NCI-H187 treated with DMSO at 0.1 percent for 48 hours (cell line): ENCODE measurements at places on chromosomes 3 and 15.

GRCh38 chr3:75129101-75129500 is 514.6 kb upstream of the CNTN3 start:
- DNase-seq: no peak

DNA sequence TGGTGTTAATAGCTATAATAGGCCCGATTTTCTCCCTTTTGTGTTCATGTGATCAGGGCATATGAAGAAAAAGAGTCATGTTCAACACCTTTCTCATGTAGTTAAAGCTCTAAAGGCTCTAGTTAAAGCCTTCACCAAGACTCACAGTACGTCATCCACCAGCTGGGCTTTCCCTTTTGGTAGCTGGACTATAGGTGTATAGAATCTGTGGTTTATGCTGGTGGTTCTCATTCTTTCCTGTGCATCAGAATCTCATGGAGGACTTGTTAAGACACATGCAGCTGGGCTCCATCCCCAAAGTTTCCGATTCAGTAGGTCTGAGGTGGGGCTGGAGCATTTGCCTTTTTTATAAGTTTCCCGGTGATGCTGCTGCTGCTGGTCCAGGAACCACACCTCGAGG is 31.0 kb downstream of the CFAP91 start:
- DNase-seq: no peak

- DNase-seq: no peak
Measured at GRCh38 chr3:24657870-24658510, 163.3 kb upstream of the THRB start.

DNA sequence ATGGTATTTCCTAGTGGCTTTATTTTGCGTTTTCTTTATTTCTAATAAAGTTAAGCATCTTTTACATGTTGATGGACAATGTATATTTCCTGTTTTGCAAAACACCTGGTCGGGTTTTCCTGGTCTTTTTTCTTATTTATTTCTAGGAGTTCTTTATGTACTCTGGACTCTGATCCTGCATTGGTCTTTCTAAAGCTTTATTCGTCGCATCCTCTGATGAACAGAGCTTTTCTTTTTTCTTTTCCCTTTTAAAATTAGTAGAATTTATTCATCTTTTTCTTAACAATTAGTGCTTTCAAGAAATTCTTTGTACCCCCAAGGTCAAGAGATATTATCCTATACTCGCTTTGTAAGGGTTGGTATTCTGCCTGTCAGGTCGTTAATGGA is 32.2 kb downstream of the ZDHHC19 start:
- DNase-seq: no peak

DNA sequence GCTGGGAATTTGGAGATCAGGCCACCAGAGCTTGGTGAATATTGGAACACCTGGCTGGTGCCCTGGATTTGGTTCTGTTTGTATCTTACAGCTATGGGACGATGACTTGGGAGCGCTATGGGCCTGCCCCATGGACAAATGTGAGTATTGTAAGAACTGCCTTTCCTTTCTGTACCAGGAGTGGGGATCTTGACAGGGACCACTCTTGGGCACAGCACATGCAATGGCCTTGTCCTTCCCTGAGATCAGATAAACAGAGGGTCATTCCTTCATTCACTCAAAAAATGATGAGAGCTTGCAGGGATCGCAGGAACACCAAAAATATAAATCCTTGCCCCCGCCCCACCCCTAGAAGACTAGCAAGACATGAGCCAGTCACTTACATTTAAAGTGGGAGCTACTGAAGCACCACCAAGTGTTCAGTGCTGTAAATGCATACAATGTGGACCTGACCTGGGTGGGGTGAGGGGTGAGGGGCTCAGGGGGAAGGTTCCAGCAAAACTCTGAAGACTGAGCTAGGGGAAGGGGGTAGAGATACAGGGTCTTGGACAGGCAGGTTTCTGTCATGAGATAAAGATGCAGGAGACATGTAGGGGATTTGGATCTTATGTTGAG is 2.7 kb upstream of the CRELD1 start:
- no peak for DNase-seq

DNA sequence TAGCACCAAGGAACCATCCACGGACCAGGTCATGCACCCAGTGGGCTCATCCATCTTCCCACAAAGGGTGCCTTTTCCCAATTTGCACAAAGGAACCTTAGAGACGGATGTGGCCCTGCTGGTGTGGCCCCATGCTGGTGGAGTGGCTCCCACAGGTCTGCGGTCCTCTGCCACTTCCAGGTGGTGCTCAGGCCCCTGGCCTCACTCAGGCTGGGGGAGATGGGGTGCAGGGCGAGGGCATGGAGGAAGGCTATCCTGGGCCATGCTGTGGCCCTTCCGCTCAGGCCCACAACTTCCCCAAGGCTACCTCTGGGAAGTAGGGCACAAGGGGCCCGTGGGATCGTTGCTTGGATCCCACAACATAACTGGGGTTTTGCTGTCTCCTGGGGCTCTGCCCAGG is 5.2 kb upstream of the SYNM start:
- no peak for DNase-seq

- no peak for DNase-seq
Measured at GRCh38 chr3:46972396-46972795, 4.1 kb downstream of the CCDC12 start.

DNA sequence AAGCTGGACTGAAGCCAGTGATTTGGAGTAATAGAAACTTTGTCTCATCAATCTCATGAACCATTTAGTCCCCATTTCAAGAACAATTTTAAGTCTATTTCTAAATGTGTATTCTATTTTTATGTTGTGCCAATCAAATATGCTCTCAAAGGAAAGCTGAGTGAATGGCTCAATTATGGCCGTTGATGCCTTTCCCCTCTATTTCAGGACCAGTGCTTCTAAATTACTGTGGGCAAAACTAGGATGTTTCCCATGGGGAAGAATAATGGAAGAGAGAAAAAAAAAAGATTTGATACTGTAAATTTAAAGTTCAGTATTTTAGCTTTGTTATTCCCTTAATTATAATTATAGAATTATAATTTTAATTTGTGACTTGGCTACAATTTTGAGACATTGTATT is 110.1 kb downstream of the CADM2 start:
- no peak for DNase-seq

GRCh38 chr3:118587847-118588246 is 446.8 kb downstream of the IGSF11 start:
- DNase-seq: no peak

DNA sequence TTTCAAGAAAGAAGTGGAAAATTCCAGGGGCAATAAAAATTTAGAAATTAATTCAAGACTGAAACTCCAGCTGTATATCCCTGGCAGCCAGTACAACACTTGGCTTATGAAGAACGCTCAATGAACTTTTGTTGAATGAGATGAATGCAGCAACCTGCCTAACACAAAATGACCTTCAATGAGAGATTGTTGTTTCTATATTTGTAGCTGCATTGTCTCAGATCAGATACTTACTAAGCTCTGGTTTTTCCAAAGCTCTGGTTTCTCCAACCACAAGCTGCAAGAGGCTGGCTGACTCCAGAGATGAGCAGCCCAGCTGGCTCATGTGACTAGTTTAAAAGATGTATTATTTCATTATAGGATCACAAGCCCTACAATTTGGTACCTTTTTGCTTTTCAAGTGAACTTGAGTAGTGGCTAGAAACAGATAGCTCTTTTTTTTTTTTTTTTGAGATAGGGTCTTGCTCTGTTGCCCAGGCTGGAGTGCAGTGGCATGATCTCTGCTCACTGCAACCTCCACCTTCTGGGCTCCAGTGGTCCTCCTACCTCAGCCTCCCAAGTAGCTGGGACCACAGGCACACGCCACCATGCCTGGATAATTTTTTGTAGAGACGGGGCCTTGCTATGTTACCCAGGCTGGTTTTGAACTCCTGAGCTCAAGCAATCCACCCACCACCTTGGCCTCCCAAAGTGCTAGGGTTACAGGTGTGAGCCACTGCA is 57.4 kb downstream of the UMPS start:
- DNase-seq: no peak

- DNase-seq: no peak
Measured at GRCh38 chr3:140388202-140388922, 289.5 kb upstream of the TRIM42 start.

DNA sequence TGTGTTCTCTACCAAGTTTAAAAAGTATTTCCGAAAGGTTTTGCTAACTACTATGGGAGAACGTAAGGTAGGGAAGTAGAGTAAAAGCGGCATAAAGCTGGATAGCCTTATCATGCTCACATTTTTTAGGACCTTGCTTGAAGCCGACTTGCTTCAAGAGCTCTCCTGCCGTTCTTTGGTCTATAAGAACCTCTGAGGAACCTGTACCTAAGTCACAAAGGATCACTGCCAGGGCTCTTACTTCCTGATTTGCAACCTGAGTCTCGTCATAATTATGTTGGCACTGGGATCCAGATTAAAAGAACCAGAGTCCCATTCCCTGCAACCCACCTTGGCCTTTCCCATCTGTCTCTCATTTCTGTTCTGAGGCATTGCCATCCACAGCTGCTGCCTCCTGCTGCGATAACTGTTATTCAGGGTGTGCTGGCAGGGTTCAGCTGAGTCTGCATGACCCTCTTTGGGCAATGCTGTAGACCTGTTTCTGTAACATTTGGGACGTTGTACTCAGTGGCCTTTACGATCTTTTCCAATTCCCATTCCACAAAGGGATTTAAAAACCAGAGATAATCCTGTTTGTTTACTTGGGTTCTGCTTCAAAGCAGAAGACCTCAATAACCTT is 131.0 kb upstream of the UMPS start:
- DNase-seq: no peak

DNA sequence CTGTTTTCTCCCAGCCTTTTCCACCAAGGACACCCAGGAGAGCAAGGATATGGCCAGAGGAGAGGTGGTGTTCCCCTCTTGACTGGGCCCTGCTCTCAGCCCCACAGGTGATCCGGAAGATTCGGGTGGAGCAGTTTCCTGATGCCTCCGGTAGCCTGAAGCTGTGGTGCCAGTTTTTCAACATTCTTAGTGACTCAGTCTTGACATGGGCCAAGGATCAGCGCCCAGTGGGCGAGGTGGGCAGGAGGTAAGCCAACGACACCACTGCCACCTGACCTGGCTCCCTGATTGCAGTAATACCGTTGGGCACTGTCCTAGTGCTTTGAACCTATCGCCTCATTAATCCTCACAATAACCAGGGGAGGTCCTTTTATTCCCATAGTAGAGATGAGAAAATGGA is 25.3 kb upstream of the SLC28A1 start:
- DNase-seq: no peak

GRCh38 chr3:58531956-58532355 is 5.0 kb downstream of the ACOX2 start:
- no peak for DNase-seq

DNA sequence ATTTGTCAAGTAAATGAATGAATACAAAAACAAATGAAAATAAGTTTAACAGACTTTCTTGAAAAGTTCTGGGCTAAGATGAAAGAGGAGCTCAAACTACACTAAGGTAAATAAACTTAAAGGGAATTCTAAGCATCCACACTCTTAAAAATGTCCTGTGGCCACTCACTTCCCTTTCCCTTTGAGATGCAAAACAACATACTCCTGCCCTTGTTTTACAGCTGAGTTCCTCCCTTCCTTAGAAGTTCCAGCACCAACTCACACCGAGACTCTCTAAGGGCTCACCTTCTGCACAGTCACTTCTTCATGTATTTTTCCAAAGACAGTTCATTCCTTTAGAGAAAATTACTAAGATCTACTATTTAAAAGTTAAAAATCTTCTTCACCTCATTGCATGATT is 123.3 kb upstream of the CMC1 start:
- DNase-seq: no peak

- DNase-seq: no peak
Measured at GRCh38 chr15:83284559-83285283, at the start of gene BNC1. Gene BNC1, minus strand, starts transcription at chr15:83284664. Its CDS starts 36 bp downstream, at chr15:83284628.

DNA sequence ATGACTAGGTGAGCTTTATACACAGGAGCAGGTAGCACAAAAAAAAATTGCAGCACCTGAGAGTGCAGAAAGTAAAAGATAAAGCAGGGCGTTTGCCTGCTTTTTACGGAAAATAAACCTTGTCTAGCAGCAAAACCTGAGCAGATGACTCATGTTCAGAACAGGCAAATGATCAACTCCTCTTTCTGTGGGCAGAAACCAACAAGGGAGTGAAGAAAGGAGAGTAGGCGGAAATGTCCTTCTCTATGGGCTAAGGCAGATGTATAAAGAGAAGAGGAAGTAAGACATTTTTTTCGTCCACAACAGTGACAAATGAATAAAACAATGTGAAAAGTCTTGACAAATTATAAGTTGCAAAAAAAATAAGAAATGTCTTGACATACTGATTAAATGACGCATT is 24.5 kb upstream of the GMNC start:
- DNase-seq: no peak

GRCh38 chr3:46695177-46695961 is 1.9 kb upstream of the ALS2CL start:
- DNase-seq: no peak
